ENCODE measurements at places on chromosomes 5 and 9.

- DNase-seq: no peak
Observed at GRCh38 chr5:127088251-127088650, 14.9 kb upstream of the C5orf63 start.

GRCh38 chr5:7667216-7667767 is 183.6 kb downstream of the CFAP90 start:
- no peak for DNase-seq

GRCh38 chr5:74540622-74541021 is 99.9 kb downstream of the ENC1 start:
- DNase-seq: no peak

DNA sequence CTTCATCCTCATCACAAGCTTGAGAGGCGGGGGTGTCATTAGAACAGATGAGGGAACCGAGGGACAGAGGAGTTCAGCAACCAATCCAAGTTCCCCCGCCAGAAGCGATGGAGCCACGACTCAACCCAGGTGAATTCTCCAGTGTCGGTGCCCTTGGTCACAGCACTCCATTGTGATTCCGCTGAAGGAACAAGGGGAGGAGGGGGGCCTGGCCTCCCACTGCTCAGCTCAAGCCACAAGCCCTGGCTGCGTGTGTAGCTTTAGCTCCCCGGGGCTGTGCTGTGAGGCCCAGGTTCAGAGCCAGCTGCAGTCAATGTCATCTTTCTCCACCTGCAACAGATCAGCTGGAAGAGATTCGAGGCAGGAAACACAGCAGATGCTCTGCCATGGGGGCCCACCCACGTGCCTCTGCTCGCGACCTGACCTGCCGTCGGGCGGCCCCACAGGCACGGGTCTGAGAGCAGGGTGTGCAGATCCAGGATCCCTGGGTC is 72.6 kb downstream of the GTF3C4 start:
- DNase-seq: no peak

DNA sequence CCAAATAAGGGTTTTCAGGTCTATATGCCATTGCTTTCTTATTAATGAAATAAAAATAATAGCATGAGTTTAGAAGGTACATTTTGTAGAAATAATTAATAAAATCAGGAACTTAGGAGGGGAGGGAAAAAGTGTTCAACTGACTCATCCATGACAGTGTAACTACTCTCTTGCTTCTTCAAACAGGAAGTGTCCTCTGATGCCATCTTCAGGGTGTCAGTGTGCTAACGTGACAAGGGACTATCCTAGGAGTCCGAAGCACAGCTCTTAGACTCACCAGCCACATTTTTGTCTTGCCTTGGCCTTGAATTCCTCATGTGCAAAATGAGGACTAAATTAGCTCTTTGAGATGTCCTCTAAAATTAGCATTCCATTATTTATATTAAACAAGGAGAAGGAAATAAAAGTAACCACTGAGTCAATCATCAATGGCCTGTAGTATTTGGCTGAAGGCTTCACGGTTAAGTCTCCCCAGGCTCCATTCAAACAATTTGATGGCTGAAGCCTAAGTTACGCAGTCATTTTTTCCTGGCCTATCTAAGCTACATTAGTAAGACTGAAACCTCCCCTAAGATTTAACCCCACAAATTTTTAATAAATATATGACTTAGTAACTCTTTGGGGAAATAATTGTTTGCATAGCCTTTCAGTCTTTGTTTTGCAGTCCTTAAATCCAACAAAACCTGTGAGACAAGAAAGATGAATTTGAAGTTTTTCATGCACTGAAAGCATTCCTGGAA is 151.1 kb downstream of the ARL15 start:
- DNase-seq: no peak

DNA sequence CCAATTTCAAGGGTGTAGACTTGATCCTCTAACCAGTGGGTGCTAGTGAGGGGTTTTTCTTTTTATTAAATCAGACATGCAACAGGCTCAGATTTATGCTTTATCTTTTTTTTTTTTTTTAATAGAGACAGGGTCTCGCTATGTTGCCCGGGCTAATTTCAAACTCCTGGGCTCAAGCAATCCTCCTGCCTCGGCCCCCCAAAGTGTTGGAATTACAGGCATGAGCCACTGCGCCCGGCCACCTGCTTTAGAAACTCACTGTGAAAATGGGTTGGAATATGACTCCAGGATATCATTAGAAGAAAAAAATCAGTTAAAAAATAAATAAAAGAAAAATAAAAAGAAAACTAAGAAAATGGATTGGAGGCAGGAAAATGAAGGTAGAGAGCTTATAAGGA is 50.7 kb downstream of the STOM start:
- DNase-seq: no peak

DNA sequence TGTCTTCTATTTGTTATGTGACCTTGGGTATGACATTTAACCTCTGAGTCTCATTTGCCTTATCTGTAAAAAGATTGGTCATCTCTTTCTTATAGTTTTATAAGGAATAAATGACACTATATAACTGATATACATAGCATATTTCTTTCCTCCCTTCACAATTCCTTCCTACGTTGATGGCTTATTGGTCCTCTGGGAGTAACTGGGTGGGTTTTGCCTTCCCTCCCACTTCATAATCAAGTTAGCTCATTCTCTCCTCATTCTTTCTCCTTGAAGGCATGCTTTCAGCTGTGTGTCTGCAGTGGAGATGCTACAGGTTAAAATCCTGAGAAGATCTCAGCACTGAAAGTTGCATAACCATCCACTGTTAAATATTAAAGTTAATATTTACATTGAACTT is 382.4 kb downstream of the TMEM38B start:
- DNase-seq: no peak

- no peak for DNase-seq
Observed at GRCh38 chr5:3251784-3252183, 343.8 kb upstream of the IRX1 start.

GRCh38 chr5:32020271-32020670 is 153.8 kb downstream of the GOLPH3 start:
- no peak for DNase-seq

- DNase-seq: no peak
Observed at GRCh38 chr5:99068944-99069650, 140.3 kb upstream of the CHD1 start.

DNA sequence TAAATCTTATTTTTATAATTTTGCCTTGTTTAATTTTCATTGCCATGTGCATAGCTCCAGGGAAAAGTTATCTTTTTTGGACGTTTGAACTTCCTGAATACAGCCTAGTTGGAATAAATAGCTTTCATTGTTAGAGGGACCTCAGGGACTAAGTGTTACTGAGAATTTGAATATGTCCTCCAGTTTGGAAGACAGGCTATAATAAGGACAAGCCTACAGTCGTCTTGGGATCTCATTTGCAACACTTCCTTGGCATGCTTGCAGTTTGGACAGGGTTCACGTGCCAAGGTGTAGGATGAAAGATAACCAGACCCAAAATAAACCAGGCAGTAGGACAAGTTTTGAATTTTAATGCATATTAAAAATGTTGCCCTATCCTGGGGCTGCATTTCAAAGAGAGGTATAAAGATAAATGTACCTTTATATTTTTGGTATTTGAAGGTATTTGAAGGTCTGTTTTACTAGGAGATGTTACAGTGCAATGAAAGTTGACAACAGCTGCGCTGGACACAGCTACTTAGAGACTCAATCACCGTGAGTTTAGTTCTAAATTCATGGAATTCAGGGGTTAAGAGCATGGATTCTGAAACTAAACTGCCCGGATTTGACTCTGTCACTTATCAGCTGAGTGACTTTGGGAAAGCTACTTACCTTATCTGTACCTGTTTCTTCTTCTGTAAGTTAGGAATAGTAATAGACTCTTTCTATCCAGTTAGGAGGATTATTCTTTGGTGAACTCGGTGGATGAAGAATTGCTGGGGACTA is 134.1 kb downstream of the ACTBL2 start:
- no peak for DNase-seq

- DNase-seq: no peak
Observed at GRCh38 chr5:148861088-148861487, 34.7 kb downstream of the ADRB2 start.

- no peak for DNase-seq
Observed at GRCh38 chr9:1969898-1970297, 45.2 kb upstream of the SMARCA2 start.

DNA sequence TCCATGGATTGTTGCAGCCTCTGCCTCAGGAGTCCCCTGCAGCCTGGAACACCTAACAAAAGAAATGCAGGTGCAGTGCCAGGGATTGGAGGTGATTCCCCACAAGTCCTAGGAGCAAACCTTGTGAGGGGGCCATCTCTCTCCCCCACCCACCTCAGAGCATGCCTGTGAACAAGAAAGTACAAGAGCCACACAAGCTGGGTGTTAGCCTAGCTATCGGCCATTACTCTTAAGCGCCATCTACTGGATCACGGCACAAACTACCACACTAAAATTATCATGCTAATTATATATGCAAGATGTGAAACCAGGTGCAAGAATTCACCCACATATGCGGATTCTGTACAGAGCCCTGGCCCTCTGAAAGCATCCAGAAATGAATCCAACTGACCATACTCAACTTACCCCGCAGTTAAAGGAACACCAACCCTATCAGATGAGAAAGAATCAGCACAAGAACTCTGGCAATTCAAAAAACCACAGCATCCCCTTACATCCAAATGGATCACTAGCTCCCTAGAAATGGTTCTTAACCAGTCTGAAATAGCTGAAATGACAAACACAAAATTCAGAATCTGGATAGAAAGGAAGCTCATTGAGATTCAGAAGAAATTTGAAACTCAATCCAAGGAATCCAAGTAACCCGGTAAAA is 16.5 kb upstream of the PRSS3 start:
- DNase-seq: peak; percentile 68

DNA sequence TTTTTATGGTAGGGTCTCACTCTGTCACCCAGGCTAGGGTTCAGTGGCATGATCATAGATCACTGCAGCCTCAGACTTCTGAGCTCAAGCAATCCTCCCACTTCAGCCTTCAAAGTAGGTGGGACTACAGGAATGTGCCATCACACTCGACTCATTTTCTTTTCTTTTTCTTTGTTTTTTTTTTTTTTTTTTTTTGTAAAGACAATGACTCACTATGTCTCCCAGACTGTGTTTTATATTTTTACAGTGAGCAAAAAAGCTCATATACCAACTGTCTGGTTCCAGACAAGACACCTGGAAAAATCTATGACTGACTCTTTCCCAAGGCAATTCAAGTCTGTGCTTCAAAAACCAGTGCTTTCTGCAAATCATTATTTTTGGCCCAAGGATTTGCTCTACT is 10.8 kb upstream of the FOXD1 start:
- DNase-seq: no peak

DNA sequence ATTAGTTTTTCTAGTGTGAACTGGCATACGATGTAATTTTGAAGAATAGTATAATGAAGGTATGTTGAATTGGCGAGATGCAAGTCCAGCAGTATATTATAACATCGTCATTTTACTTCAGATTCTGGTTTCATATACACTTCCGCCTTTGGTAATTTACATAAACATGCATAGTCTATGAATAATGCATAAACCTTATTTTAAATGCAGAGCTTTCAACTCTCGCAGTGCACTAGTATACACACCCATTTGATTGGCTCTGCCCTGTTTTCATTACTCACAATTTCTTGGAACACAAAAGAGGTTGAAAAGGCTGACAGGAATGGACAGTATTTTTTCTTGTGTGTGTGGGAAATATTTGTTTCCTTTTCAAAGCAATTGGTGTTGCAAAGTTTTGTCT is 128.9 kb upstream of the CCNH start:
- peak; percentile 45 for DNase-seq

GRCh38 chr5:157819502-157820115 is 39.3 kb downstream of the CLINT1 start:
- no peak for DNase-seq

- no peak for DNase-seq
Observed at GRCh38 chr5:33846851-33847250, 44.9 kb downstream of the ADAMTS12 start.

- DNase-seq: no peak
Observed at GRCh38 chr9:128082151-128082550, 14.1 kb downstream of the SLC25A25 start.

GRCh38 chr5:137531266-137531665 is 32.1 kb upstream of the SPOCK1 start:
- no peak for DNase-seq

DNA sequence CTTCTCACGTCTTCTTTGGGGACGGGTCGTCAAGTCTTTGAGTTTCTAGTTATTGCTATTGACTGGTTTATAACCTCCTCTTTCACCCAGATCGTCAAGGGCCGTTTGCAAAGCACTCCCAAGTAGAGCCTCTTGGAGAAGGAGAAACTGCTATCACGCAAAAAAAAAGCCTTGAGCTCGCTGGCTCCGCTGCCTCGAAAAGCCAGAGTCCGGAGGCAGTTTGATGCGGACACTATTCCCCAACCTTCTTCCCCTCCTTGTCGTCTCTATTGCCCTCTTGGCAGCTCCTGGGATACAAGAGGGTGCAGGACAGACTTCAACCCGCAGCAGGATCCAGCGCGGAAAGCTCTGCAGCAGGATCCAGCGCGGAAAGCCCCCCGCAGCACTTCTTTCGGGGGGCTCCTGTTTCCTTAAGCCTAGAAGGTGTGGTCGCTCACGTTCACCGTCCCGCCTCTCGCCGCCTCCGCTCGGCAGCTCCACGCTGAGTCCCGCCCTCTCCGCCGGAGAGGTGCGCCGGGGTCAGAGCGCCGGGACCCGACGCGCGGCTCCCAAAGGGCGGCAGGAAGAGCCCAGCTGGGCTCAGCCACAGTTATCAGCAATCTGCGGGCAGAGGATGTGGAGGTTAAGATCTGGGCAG is at the start of gene PCDHAC1:
Gene PCDHAC1, plus strand, starts transcription at position 494 of the 637 bp plus-strand sequence. CDS start 594 bp downstream, outside the sequence.
- DNase-seq: peak; percentile 70

DNA sequence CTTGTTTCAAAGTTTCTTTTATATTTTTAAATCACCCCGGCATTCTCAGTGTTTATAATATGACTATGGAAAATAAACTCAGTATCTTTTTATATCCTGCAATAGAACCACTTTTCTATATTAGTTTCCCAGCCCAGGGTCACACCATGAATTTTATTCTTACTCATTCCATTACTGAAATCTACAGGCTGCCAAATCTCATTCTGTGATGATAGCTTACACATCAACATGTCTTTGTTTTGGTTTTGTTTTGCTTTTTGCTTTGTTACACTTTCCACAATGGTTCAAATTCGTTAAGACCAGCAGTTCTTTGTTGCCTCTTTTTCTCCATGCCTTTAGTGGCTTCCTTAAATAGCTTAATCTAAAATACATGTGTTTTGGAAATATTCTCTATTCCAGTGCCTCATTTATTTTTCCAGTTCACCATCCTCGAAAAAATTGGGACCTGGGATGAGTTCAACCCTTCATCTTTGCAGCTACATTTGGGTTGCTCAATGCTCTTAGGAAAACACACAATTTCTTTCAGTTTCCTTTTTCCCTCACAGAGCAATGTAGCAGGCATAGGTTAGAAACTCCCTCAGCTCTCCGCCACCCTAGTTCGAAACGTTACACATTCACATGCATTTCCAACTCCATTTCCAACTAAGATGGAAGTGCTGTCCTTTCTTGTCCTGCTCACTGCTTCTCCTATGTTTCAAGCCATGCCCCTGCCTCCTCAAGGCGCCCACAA is 1146.3 kb downstream of the MAT2B start:
- DNase-seq: no peak

Measured in NCI-H526 treated with DMSO at 0.1 percent for 48 hours (cell line).